H7 (cell line): ENCODE measurements at places on chromosomes 3 and 15. TPM values are rescaled to one million over a fixed set of nuclear protein-coding genes. Genes with fewer than 3 reads are reported as not detected.

- no peak for DNase-seq
Observed at GRCh38 chr3:184791171-184791570, 20.8 kb upstream of the VPS8 start.

GRCh38 chr3:49022688-49023171, 809 bp downstream of the NDUFAF3 start:
- DNase-seq, result peak; percentile 62

Gene FHIT
- total RNA-seq, result 2.1 and 2.7 TPM in 2 replicates

Gene FEZF2
- total RNA-seq, result 0.14 TPM in 1 of 2 replicates, not detected in the other

DNA sequence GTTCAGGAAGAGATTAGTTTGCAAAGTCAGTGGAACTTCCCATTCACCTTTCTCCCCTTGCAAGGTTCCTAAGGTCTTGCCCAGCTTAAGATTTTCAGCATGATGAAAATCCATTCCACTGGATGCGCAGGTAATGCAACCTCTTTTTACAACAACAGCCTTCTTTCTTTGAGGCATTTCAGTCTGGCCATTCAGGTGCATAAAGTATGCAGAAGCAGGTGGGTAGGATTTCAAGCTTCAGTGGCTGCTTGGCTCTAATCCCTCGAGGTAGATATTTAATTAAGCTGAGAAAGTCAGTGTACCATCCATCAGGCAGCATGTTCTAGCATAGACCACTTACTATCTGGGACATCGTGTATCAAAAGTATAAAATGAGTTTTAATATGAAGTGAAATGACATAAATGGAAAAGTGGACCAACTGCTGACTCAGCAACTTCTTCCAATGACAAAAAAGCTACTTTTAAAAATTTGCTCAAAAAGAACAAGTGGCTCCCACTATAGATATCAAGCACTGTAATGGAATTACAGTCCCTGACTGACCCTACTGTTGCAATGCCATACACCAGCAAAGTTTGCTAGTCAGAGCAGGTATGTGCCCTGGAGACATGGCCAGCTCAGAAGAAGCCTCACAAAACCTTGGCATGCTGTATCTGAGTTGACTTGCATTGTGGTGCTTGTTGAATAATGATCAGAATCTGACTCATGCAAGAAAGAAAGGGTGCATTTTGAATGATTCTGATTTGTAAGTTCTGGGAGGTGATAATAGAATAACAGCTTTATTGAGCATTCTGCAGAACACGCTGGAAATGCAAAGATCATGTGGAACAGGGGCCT, 459.9 kb upstream of the MCTP2 start:
- DNase-seq, result no peak

DNA sequence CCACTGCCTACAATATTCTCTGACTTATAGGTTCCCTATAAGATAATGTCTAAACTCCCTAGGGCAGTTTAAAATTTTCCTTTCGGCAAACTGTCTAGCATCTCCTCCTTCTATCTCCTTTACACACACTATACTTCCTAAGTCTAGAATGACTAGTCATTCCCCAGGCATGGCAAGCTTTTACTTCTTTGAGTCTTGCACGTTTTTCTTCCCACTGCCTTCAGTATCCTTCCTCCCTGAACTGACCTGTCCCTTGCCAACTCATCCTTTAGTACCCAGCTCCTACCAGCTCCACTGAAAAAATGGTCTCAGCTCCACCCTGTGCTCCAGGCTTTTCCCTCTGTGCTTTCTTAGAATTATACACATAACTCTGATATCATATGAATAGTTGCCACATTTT, 93.8 kb upstream of the KBTBD8 start:
- no peak for DNase-seq

GRCh38 chr15:67067930-67068551, 2.6 kb downstream of the SMAD3 start:
- peak; percentile 40 for DNase-seq

DNA sequence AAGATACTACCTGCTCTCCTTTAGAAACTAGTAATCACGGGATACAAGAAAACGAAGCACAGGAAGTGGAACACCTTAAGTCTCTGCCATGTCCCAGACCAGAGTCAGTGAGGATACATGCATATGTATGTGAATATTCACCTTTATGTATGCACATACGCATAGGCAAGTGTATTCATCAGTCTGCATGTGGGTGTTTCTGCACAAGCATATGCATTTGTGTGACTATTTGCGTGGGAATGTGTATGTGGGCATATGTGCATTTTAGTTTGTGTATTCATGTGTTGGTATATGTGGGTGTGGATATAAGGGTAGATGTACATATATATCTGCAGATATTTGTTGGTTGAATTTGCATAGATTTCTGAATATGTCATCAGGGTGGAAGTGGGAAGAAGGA, 889.7 kb downstream of the AGBL1 start:
- no peak for DNase-seq

DNA sequence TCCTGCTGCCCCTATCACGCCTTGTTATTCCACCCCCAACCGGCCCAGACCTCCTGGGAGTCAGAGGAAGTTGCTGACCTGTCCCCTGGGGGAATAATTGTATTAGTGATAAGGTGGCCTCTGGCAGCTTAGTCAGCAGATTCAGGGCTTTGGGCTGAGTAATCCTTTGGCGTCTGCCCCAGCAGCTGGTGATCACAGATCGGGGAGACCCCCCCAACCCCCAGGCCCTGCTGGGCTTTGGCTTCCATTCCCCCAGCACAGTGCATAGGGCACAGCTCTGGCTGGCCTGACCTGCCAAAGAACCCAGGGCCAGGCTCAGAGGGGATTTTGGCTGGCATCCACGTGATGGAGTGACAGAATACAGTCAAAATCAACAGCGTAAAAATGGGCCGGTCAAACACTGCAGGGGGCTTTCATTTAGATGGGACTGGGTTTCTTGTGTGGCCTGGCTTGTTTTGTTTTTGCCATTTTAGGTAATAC, 3.9 kb upstream of the NR2E3 start:
- DNase-seq, result peak; percentile 56

DNA sequence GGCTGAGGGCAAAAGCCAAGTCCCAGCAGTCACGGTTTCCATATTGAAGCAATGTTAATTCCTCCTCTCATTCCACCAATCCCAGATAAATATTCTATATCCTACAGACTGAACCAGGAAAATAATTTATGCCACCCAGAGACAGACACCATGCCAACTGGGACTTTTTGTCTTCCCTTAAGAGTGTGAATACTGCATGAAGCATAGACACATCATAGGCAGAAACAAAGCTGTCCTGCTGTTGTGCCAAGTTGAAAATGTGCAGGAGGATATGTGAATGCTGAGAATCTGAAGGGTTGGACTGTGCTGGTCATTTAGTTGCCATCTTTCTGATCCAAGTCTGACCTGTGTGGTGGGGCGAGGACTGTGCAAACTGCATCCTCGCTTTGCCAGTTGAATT, 37.7 kb downstream of the RFTN1 start:
- no peak for DNase-seq

Gene FAM174B
- 16.8 and 26.8 TPM in 2 replicates for total RNA-seq

Gene RHOV
- total RNA-seq, result 2.0 and 2.1 TPM in 2 replicates

GRCh38 chr3:52269776-52270175, 8.7 kb downstream of the WDR82 start:
- no peak for DNase-seq

GRCh38 chr15:32908135-32908801, 190.5 kb downstream of the GREM1 start:
- no peak for DNase-seq

DNA sequence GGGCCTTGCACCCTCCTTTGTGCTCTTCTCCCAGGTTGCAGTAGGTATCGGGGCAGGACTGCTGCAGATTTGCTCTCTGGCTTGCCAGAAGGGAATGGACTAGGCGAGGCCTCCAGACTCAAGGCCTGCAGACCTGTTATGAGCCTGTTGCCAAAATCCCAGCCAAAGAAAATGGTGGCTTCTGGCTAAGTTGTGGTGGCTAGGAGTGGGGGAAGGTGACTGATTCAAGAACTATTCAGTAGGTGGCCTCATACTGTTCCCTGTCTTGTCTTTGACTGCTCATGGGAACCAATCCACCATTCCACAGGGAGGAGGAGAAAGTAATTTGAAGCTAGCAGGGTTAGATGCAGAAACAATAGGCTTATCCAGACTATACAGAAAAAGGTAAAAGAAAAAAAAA, 380.4 kb upstream of the PROK2 start:
- no peak for DNase-seq

GRCh38 chr3:187186375-187186774, 10.9 kb upstream of the RTP1 start:
- no peak for DNase-seq
